ENCODE measurements at places on chromosomes 16 and 17.

GRCh38 chr17:36127199-36127893 is 23.7 kb downstream of the CCL4 start:
- H3K27ac ChIP-seq: no peak overlapping the region
- no peaks in the 10 kb centered on the region for H3K4me1 ChIP-seq
- H3K36me3 ChIP-seq: no peaks in the 10 kb centered on the region
- no peak for DNase-seq

DNA sequence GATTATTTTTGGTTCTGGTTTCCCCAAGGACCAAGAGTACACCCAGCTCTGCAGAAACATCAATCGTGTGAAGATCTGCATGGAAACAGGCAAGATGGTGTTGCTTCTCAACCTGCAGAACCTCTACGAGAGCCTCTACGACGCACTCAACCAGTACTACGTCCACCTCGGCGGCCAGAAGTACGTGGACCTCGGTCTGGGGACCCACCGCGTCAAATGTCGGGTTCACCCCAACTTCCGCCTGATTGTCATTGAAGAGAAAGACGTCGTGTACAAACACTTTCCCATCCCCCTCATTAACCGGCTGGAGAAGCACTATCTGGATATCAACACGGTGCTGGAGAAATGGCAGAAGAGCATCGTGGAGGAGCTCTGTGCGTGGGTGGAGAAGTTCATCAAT is 67.4 kb upstream of the ENDOV start:
- H3K27me3 ChIP-seq: no peaks in the 10 kb centered on the region
- H3K36me3 ChIP-seq: peaks cover 100% of the 10 kb centered on the region
- H3K4me1 ChIP-seq: no peaks in the 10 kb centered on the region
- H3K27ac ChIP-seq: no peak overlapping the region

DNA sequence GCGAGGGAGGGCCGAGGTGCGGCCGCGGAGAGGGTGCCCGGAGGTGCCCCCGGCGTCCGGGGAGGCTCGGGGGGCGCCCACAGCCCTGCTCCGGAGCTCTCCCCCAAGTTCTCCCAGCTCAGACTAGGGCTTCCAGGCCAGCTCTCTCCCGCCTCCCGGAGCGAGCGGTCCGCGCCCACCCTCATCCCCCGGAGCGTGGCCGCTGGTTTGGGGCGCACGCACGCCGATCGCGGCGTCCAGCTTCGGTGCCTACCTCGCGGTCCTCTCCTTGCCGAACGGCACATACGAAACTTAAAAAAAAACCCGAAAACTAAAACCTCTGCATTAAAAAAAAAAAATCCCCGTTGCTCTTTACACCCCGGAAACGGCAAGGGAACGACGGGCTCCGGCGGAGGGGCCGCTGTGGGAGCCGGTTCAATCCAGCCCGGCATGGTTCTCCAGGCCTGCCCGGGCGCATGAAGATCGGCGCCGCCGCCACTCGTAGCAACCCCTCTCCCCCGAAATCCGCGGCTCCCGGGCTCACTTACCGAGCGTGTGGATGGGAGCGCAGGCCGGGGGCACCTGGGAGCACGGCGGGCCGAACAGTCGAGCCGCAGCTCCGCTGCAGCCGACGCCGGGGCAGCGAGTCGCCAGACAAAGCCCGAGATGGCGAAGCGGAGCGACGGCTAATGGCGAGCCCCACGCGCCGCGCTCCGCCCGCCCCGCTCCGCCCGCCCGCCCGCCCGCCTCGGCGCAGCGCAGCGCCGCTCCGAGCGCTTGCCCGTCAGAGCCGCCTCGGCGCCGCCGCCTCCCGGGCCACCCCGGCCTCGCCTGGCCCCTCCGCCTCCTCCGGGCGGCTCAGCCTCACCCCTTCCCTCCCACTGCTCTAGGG is 973 bp upstream of the UBTF start:
- H3K27me3 ChIP-seq: no peaks in the 10 kb centered on the region
- peak; percentile 76 for DNase-seq
- peaks cover 44% of the 10 kb centered on the region for H3K4me1 ChIP-seq
- H3K27ac ChIP-seq: peak overlapping the region; percentile 98
- no peaks in the 10 kb centered on the region for H3K36me3 ChIP-seq
- peak overlapping the region; percentile 85 for H3K4me3 ChIP-seq

GRCh38 chr16:88561485-88562359 is 8.5 kb upstream of the ZC3H18 start:
- H3K4me3 ChIP-seq: no peak overlapping the region
- peaks cover 5% of the 10 kb centered on the region for H3K4me1 ChIP-seq
- DNase-seq: peak; percentile 33
- H3K36me3 ChIP-seq: no peaks in the 10 kb centered on the region
- H3K27me3 ChIP-seq: no peaks in the 10 kb centered on the region

DNA sequence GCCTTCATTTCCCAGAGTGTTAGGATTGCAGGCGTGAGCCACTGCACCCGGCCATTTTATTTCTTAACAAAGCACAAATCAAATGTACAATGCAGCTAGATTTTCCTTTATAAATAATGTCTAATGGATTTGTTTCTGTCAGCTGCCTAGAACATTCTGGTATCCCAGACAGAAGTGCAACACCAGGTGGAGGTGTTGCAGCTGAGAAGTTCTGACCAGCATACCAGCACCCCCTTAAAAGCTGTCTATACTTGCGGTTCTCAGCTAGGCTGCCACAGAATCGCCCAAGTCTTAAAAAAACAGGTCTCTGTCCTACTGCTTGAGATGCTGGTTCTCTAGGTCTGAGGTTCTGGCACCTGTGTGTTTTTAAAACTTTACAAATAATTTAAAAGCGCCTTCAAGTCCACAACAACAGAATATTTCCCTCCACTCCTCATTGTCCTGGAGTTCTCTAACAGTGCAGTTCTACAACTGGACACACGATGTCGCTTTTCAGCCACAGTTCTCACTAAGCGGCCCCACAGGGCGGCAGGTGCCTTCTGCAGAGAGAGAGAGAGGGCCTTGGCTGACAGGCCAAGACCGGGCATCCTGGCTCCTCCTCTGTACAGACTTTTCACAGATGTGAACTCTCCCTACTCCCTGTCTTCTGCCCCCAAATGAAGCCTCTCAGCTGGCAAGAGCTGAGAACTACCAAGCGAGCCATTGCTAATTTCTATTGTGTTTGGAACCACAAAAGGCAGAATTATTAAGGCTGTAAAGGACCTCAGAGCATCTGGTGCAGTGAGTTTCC is 32.6 kb upstream of the MEOX1 start:
- no peaks in the 10 kb centered on the region for H3K36me3 ChIP-seq
- H3K4me3 ChIP-seq: no peak overlapping the region
- no peak overlapping the region for H3K27ac ChIP-seq
- peak; percentile 66 for DNase-seq

DNA sequence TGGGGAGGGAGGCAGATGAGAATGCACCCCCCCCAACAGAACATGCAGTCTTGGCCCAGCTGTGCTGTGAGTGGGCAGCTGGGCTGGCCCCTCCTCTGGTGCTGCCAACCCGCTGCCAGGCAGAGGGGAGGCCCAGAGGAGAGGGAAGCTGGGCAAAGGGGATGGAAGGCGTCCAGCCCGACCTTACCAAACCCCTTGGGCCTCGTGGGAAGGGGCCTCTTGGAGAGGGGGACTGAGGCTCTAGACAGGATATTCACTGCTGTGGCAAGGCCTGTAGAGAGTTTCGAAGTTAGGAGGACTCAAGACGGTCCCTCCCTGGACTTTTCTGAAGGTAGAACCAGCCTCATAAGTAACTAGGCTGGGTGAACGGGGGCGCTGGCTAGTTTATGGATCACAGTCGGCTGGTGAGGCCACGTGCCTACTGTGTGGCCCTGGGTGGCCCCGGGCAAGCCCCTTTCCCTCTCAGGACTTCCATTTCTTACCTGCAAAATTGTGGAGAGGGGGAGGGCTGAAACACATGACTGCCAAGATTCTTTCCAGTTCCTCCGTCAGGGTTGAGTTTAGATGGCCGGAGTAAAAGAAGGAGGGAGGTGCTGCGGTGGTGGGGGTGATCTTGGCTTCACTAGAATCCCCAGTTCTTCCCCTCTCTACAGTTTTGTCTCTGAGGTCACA is 857 bp upstream of the STAT5A start:
- H3K36me3 ChIP-seq: peaks cover 15% of the 10 kb centered on the region
- peak; percentile 47 for DNase-seq
- H3K27ac ChIP-seq: peak overlapping the region; percentile 87
- H3K4me1 ChIP-seq: peaks cover 13% of the 10 kb centered on the region
- H3K4me3 ChIP-seq: peak overlapping the region; percentile 75

GRCh38 chr16:12458591-12459358 is 344.9 kb downstream of the CPPED1 start:
- no peak for DNase-seq
- peaks cover 1% of the 10 kb centered on the region for H3K27me3 ChIP-seq
- no peak overlapping the region for H3K4me3 ChIP-seq
- H3K36me3 ChIP-seq: no peaks in the 10 kb centered on the region
- H3K27ac ChIP-seq: no peak overlapping the region
- no peaks in the 10 kb centered on the region for H3K4me1 ChIP-seq

GRCh38 chr17:61321344-61321743 is 78.3 kb upstream of the TBX2 start:
- H3K4me1 ChIP-seq: no peaks in the 10 kb centered on the region
- H3K36me3 ChIP-seq: no peaks in the 10 kb centered on the region
- H3K27ac ChIP-seq: no peak overlapping the region
- no peak overlapping the region for H3K4me3 ChIP-seq
- H3K27me3 ChIP-seq: no peaks in the 10 kb centered on the region

DNA sequence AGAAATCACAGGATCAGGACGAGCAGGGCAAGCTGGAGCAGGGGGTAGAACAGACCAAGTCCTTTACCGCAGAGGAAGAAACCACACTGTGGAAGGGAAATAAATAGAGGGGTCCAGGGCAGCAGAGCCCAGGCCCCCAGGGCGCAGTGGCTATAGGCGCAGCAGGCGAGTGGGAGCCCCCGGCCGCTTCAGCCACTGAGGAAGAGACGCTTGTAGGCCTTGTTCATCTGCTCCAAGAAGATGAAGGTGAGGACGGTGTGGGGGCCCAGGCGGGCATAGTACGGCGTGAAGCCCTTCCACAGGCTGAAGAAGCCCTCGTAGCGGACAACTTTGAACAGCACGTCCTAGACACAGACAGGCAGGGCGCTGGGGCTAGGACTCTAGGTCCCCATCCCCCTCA is 2.3 kb downstream of the SLC25A11 start:
- peak overlapping the region; percentile 95 for H3K27ac ChIP-seq
- H3K27me3 ChIP-seq: no peaks in the 10 kb centered on the region
- no peak for DNase-seq
- no peak overlapping the region for H3K4me3 ChIP-seq
- H3K4me1 ChIP-seq: peaks cover 46% of the 10 kb centered on the region
- peaks cover 37% of the 10 kb centered on the region for H3K36me3 ChIP-seq

DNA sequence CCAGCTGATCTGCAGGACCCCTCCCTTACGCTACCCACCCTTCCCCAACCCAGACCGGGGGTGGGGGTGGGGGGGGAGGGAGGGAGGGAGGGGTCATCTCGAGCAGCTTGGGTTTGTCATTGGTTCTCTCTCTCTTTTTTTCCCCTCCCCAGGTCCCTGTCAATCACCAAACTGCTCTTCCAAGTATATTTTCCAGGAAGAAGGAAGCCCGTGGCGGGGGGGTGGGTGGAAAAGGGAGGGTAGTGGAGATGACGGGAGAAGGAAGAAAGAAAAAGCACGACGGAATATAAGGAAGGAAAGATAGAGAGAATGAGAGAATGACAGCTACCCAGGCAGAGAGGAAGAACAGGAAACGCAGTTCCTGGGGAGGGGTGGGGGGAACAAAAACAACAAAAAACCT is 17.9 kb downstream of the SALL1 start:
- no peak overlapping the region for H3K27ac ChIP-seq
- H3K4me3 ChIP-seq: no peak overlapping the region
- no peaks in the 10 kb centered on the region for H3K4me1 ChIP-seq
- H3K27me3 ChIP-seq: peaks cover 3% of the 10 kb centered on the region
- H3K36me3 ChIP-seq: no peaks in the 10 kb centered on the region

DNA sequence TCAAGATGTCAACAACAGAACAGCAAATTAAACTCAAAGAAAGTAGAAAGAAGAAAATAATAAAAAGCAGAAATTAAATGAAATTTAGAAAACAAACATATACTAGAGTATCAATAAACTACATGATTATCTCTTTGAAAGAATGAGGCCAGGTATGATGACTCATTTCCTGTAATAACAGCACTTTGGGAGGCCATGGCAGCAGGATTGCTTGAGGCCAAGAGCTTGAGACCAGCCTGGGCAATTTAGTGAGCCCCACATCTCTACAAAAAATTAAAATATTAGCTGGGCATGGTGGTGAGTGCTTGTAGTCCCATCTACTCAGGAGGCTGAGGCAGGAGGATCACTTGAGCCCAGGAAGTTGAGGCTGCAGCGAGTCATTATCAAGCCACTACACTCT is 232.5 kb downstream of the RAB11FIP4 start:
- H3K4me1 ChIP-seq: no peaks in the 10 kb centered on the region
- DNase-seq: no peak
- no peaks in the 10 kb centered on the region for H3K27me3 ChIP-seq
- no peak overlapping the region for H3K27ac ChIP-seq
- H3K36me3 ChIP-seq: no peaks in the 10 kb centered on the region

- H3K27me3 ChIP-seq: peaks cover 30% of the 10 kb centered on the region
- H3K27ac ChIP-seq: peak overlapping the region; percentile 23
- H3K4me1 ChIP-seq: peaks cover 16% of the 10 kb centered on the region
- no peak for DNase-seq
- no peak overlapping the region for H3K4me3 ChIP-seq
Observed at GRCh38 chr17:77736199-77736585, 222.3 kb upstream of the TNRC6C start.

GRCh38 chr17:8837563-8838075 is 29.9 kb downstream of the PIK3R6 start:
- no peaks in the 10 kb centered on the region for H3K4me1 ChIP-seq
- H3K27me3 ChIP-seq: peaks cover 3% of the 10 kb centered on the region
- H3K4me3 ChIP-seq: no peak overlapping the region
- no peak overlapping the region for H3K27ac ChIP-seq
- no peak for DNase-seq

- no peaks in the 10 kb centered on the region for H3K36me3 ChIP-seq
- no peak for DNase-seq
- no peak overlapping the region for H3K27ac ChIP-seq
- peaks cover 11% of the 10 kb centered on the region for H3K4me1 ChIP-seq
- no peak overlapping the region for H3K4me3 ChIP-seq
- no peaks in the 10 kb centered on the region for H3K27me3 ChIP-seq
Observed at GRCh38 chr17:82013341-82013740, 9.3 kb downstream of the CENPX start.

GRCh38 chr16:10760858-10761257 is 17.2 kb downstream of the NUBP1 start:
- H3K36me3 ChIP-seq: peaks cover 92% of the 10 kb centered on the region
- no peaks in the 10 kb centered on the region for H3K4me1 ChIP-seq
- no peak overlapping the region for H3K4me3 ChIP-seq
- H3K27ac ChIP-seq: no peak overlapping the region

- DNase-seq: no peak
- peak overlapping the region; percentile 76 for H3K27ac ChIP-seq
- H3K4me1 ChIP-seq: peaks cover 36% of the 10 kb centered on the region
Observed at GRCh38 chr16:7268182-7268581, 64.5 kb upstream of the RBFOX1 start.

GRCh38 chr17:40068129-40068581 is 5.4 kb downstream of the THRA start:
- DNase-seq: no peak
- H3K4me1 ChIP-seq: peaks cover 78% of the 10 kb centered on the region
- peak overlapping the region; percentile 94 for H3K27ac ChIP-seq
- H3K4me3 ChIP-seq: peak overlapping the region; percentile 63
- H3K27me3 ChIP-seq: no peaks in the 10 kb centered on the region

Measured in psoas muscle (tissue), 8 donors.